ENCODE measurements at places on chromosomes 1 and 21.

DNA sequence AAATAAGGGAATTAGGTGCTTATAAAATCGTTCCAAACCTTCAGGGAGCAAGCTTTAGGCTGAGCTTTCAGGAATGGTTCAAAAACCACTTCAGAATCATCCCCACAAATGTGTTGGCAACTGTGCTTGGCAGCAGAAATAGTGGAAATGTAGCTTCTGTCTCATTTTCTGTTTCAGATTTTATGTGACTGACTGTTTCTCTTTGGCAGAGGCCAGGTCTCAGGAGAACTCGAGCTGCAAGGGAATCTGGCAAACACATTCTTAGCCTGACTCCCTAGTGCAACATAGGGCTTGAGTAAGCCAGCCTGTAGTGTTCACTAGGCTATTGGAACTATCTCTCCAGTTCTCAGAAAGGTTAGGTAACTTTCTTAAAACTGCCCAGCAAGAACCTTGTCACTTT lies 128.6 kb downstream of the PLA2G4A start:
- DNase-seq, result no peak

- no peak for DNase-seq
These were observed 36.8 kb downstream of the HENMT1 start for GRCh38 chr1:108624069-108624468.

DNA sequence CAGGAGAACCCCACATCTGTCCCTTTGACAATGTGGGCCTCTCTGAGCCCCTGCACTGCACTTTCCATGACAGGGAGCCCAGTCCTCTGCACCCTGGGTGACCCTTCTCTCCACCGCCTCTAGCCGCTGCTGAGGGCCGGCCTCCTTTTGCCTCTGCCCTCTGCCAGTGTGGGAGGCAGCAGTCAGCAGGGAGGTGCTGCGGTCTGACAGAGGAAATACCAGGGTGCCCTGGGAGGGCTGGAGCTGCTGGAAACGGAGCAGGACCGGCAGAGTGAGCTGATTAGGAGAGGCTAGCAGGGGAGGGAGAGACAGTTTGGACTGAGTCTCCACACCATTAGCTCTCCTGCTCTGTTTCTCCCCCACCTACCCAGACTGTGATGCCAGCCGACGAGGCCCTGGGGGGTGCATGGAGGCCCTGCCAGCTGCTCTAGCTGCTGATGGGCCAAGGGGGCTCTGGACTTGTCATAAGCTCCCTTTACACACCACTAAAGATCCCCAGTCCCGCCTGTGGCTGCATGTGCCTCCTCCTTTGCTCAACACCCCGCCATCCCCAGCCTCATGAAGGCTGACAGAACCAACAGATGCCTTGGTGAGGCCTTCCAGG lies 171.1 kb upstream of the KLHDC7A start:
- DNase-seq, result no peak

- no peak for DNase-seq
These were observed 63.3 kb downstream of the ASH1L start for GRCh38 chr1:155499263-155499662.

GRCh38 chr1:119222271-119222670 lies 81.8 kb upstream of the WARS2 start:
- no peak for DNase-seq

- no peak for DNase-seq
These were observed 215.4 kb downstream of the ASTN1 start for GRCh38 chr1:176949033-176949662.

DNA sequence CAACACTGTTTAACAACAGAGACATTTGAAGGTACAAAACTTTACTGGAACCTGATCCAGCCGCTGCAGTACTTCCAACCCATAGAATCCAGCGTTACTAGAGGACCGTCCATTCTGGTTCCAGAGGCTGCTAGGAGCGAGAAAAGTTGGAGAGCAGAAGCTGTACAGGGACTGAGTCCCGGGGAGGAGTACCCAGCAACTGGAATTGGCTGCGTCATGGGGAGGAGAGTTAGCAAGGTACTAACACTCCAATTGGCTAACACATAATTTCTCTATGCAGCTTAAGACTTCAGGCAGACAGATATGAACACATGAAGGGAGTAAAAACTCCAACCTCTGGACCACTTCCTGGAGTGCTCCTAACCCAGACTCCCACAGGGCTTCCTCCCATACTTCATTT lies 2.1 kb upstream of the QSOX1 start:
- DNase-seq, result no peak

DNA sequence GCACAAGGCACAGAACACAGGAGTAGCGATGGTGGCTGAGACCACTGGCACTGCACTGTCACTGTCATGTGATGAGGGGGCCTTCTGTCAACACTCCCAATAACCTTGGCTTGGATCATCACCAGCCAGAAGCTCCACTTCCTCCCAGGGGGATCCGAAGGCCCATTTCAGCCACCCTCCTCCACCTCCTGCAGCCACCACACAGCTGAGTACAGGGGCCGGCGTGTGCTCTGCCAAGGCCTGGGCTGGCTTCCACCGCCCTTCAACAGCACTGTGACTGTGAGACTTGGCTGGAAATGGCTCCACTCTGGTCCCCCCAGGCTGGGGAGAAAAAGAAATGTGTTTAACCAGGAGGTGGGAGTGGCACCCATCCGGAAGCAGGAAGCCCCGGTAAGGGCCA lies 9.9 kb upstream of the NADK start:
- DNase-seq, result no peak

- no peak for DNase-seq
These were observed 292.9 kb upstream of the DUSP10 start for GRCh38 chr1:222034790-222035189.

GRCh38 chr1:3319874-3320245 lies 134.6 kb upstream of the ARHGEF16 start:
- peak; percentile 14 for DNase-seq

DNA sequence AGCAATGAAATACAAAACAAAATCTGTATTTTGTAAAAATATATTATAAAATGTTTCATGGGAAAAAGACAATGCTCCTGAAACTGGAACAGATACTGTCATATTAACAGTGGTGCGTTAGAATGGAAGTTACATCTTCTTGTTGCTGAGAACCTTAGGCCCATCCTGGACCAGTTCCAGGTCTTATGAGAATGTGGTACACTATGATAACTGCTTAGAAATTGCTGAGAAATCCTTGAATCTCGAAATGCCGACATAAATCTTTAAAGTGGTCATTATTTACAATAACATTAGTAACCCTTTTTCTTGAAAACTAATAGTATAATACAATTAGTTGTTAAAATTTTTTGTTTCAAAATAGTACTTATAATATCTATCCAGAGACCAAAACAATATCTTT lies 747.9 kb upstream of the NCAM2 start:
- no peak for DNase-seq

- DNase-seq, result peak; percentile 99
These were observed at the start of gene MTOR for GRCh38 chr1:11262171-11263049. MTOR (minus strand) TSS chr1:11262551; CDS start chr1:11259409, 3,142 bp downstream.

DNA sequence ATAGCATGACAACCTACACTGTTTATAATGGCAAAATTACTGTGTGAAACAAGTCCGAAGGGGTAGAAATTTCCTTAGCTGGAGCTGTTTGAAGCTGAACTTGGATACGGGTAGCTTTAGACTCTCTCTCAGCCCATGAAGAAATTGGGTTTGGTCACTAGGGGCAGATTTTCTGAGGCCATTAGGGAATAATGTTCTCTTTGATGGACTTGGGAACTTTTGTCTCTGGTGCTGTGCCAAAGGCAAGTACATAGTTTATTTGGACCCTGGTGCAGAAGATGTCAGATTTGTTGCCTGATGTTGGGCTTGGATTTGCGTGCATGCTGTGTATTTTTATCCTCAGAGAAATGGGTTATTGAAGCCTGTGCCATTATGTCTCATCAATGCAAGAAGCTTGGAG lies 109.6 kb downstream of the VPS13D start:
- no peak for DNase-seq

- no peak for DNase-seq
These were observed 492.6 kb downstream of the KCNT2 start for GRCh38 chr1:196115646-196116045.

DNA sequence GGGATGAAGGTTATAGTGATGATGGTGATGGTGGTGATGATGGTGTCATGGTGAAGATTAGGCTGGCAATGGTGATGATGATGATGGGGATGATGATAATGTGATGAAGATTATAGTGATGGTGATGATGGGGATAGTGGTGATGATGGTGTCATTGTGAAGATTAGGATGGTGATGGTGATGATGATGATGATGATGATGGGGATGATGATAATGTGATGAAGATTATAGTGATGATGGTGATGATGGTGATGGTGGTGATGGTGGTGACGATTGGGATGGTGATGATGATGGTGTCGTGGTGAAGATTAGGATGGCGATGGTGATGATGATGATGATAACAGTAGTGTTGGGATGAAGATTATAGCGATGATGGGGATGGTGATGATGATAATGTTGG lies 285.1 kb upstream of the AJAP1 start:
- no peak for DNase-seq

DNA sequence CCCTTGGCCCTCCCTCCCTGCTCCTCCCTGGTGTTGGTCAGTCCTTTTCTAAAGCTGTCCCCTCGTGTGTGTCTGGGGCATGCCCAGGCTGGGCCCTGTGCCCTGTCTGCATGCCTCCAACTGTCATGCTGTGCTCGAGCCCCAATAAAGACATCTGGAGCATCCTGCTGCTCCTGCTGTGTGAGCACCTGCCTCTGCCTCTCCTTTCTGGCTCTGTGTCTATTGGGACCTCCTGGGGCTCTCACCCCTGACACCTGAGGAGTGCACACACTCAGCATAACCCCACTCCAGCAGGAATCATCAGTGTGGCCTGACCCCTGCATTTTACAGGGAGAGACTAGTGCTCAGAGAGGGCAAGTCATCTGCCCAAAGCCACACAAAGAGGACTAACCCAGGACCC lies 23.7 kb downstream of the KCNC4 start:
- DNase-seq, result no peak

DNA sequence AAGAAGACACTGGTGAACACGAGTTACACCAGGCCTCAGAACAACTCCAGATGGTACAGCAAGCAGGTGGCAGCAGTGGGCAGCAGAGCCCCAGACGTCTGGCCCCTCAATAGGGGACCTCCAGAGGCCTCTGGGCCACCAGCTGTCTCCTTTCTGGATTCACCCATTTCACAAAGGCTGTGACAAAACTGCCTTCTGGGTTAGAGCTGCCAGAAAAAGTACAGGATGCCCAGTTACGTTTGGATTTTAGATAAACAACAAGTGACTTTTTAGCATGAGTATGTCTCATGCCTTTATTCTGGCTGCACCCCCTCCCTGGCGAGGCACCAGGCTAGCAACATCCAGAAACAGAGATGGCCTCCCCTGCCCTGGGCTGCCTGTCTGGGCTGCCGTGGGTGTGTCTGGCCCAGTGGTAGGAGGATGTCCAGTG lies 30.1 kb downstream of the ITPKB start:
- DNase-seq, result no peak

- peak; percentile 46 for DNase-seq
These were observed 199.4 kb upstream of the EDN2 start for GRCh38 chr1:41683681-41684500.

- DNase-seq, result no peak
These were observed 480.2 kb downstream of the COL11A1 start for GRCh38 chr1:102628109-102628613.

- DNase-seq, result peak; percentile 13
These were observed 65.0 kb downstream of the WDR64 start for GRCh38 chr1:241716915-241717656.

DNA sequence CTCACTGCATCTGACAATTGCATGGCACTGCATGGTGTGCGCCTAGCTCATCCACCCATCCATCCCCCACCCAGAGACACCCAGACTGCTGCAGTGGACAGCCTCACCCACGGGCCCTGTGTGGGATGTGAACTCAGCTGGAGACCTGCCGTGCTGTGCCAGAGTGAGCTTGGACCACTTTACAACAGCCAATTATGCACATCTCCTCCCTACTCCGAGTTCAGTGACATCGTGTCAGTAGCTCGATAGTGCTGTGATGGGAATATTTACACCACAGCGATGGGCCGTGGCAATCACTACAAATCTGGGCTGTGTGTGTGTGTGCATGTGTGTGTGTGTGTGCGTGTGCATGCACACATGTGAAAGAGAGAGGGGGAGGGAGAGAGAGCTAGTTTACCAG lies 42.5 kb downstream of the TMEM51 start:
- DNase-seq, result no peak

DNA sequence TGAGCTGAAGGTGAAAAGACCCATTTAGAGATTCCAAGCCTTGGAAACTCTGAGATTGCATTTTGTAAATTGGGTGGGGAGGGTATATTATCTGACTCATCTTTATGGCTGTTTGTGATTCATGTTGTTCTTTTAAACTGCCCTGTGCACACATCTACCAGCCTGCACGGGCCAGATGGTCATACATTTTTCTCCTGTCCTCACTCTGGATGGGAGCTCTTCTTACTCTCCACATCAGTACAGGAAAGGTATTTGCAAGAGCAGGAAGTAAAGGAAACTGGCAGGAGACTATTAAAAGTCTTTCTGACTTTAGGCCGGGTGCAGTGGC lies 14.3 kb upstream of the NMNAT2 start:
- DNase-seq, result no peak

- DNase-seq, result no peak
These were observed 19.7 kb downstream of the TP53BP2 start for GRCh38 chr1:223825767-223826748.

DNA sequence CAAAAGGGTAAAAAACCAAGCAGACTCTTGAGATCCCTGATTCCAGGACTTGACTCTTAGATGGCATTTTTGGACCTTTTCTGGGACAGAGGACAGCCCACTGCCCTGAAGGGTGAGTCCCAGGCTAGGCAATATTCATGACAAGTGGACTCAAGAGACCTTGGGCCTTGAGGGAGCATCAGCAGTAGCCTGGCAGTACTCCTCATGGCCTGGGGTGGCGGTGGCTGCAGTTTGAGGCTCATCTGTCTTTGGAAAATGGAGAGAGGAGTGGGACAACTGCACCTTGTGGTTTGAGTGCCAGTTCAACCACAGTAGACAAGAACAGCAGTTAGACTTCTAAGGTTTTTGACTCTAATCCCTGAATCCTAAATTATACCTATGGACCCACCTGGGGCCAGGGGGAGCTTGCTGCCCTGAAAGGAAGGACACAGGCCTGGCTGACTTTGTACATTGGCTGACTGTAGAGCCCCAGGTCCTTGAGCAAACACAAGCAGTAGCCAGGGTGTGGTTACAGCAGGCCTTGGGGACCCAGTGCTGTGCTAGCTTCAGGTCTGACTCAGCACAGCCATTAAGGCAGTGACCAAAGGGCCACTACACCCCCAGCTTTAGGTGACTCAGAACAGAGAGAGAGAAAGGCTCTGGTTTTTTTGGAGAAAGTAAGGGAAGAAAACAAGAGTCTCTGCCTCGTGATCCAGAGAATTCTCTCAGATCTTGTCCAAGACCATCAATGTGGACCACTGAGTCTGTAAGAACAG lies 1023.2 kb downstream of the KCNT2 start:
- no peak for DNase-seq

- DNase-seq, result no peak
These were observed 152.2 kb upstream of the NFIA start for GRCh38 chr1:60930130-60930529.

GRCh38 chr1:194618101-194618500 lies 1431.7 kb upstream of the B3GALT2 start:
- DNase-seq, result no peak

DNA sequence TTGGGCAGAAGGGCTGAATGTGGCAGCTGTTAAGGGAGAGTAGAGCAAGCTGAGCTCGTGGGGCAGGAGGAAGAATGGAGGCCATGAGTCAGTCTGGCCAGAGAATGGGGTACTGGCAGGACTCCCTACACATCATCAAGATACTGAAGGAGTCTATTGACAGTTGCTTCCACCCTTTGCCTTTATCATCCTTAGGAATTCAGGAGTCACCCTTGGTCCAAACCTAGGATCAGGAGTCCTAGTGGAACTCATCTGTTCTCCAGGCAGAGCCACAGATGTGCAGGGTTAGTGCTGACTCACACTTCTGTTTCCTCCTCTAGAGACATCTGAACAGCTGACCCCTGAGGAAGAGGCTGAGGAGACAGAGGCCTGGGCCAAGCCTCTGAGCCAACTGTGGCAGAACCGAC lies 18.7 kb upstream of the ST3GAL3 start:
- no peak for DNase-seq

Measured in CD4-positive, alpha-beta T cell treated with Interleukin-2 at 100 ng/mL for 4 hours (primary cell).